Foreskin keratinocyte (primary cell): ENCODE measurements at places on chromosomes 5 and 9. TPM values are rescaled to one million over a fixed set of nuclear protein-coding genes. Genes with fewer than 3 reads are reported as not detected.

The PCDHA9 gene
- not detected in 2 replicates for total RNA-seq

The FOXD4L6 gene
- not detected in 2 replicates for total RNA-seq

The CDX1 gene
- total RNA-seq, result not detected in 2 replicates

The TXNDC8 gene
- not detected in 2 replicates for total RNA-seq

The CD180 gene
- not detected in 2 replicates for total RNA-seq

The POMT1 gene
- 13.5 and 15.9 TPM in 2 replicates for total RNA-seq

The FASTKD3 gene
- total RNA-seq, result 10.5 and 13.2 TPM in 2 replicates

The KIF4B gene
- 0.03 and 0.04 TPM in 2 replicates for total RNA-seq

The ZFYVE16 gene
- total RNA-seq, result 18.2 and 20.0 TPM in 2 replicates

The IRGM gene
- total RNA-seq, result not detected in 2 replicates

The PCDHGA12 gene
- total RNA-seq, result 1.4 and 3.5 TPM in 2 replicates

The SNCB gene
- total RNA-seq, result 0.78 and 1.3 TPM in 2 replicates

The CKMT2 gene
- total RNA-seq, result not detected in 2 replicates

- DNase-seq, result no peak
These were observed 3.5 kb downstream of the DMRT3 start for GRCh38 chr9:979983-980382.

DNA sequence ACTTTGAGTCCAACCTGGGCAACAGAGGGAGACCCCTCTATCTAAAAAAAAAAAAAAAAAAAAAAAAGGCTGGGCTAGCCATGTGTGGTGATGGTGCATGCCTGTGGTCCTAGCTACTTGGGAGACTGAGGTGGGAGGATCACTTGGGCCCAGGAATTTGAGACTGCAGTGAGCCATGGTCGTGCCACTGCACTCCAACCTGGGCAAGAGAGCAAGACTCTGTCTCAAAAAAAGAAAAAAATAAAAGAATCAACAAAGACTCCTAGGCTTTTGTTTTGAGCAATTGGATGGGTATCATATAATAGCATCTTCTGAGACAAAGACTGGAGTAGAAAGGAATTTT, 481.7 kb upstream of the PAPPA start:
- DNase-seq, result no peak
